Ureter (tissue), 1 donor: ENCODE measurements at places on chromosomes 16 and 17. TPM values are rescaled to one million over a fixed set of nuclear protein-coding genes. Genes with fewer than 3 reads are reported as not detected.
A peak's percentile ranks its signal among the peaks of the same experiment; 100 is the strongest.

GRCh38 chr16:57534337-57534880 lies 2.0 kb downstream of the CCDC102A start:
- DNase-seq = no peak

DNA sequence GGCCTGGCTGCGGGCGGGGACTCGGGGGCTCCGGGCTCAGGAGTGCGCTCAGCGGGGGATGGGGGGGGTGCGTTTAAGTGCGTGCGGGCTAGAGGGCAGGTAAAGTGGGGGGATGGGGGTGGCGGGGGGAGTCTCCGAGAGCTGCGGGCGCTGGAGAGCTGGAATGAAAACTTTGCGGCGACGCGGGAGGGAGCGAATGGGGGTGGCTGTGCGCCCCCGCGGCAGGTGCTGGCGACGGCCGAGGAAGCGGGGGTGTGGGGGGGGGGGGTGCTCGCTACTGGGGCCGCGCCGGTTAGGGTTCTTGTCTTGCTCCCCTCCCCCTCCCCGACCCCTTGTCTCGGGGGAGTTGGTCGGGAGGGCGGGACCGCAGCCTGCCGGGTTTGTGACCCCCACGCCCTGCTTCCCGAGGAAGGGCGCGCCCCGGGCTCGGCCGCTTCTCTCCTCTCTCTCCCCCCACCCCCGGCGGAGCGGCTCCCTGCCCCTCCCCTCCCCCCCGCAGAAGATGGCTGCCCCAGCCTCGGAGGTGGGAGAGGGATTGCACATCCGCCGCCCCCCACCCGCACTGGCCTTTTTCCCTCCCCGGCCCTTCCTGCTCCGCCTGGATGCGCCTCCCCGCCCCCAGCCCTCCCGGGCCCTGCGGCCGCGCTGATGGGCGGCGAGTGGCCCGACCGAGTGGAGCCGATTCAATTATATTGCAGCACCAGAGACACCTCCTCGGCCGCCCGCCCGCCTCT lies 649 bp downstream of the GSE1 start:
- DNase-seq = peak; percentile 64

DNA sequence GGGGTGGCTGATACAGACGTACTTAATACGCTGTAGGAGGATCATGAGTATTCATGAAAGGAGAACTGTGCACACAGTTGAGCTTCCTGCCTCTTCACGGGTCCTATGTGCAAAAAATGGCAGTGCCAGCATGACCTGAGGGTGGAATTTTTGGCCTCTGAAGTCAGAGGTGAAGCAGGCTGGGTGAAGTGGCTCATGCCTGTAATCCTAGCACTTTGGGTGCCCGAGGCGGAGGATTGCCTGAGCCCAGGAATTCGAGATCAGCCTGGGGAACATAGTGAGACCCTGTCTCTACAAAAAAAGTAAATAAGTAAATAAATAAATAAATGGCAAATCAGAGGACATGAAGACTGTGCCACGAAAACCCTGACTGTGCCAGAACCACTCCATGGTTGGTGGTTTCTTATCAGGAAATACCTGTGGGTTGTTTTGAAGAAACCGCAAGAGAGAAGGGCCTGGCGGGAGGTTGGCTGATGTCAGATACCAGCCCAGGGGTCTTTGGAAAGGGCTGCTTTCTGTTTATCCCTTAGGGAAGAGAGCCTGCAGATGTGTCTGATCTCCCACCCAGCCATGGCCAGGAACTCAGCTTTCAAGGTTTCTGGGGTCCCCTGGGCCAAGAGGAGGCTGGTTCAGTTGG lies 3.4 kb downstream of the ASPSCR1 start:
- DNase-seq = no peak

DNA sequence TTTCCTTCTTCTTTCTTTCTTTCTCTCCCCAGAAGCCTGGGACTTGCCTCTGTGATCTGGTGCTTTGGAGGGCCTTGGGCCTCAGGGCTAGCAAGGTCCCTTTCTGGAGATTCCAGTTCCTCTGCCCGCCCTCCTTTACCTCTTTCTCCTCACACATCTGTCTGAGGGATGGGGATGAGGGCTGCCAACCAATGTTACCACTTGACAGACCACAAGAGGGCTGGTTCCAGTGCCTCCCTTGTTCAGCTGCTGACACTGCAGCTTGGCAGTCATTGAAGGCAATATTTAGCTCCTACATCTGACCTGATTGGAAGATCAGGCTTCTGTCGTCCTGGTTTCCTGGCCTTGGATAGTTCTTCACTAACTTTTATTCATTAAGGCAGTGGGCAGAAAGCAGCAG lies 3.6 kb upstream of the ZNF652 start:
- no peak for DNase-seq

DNA sequence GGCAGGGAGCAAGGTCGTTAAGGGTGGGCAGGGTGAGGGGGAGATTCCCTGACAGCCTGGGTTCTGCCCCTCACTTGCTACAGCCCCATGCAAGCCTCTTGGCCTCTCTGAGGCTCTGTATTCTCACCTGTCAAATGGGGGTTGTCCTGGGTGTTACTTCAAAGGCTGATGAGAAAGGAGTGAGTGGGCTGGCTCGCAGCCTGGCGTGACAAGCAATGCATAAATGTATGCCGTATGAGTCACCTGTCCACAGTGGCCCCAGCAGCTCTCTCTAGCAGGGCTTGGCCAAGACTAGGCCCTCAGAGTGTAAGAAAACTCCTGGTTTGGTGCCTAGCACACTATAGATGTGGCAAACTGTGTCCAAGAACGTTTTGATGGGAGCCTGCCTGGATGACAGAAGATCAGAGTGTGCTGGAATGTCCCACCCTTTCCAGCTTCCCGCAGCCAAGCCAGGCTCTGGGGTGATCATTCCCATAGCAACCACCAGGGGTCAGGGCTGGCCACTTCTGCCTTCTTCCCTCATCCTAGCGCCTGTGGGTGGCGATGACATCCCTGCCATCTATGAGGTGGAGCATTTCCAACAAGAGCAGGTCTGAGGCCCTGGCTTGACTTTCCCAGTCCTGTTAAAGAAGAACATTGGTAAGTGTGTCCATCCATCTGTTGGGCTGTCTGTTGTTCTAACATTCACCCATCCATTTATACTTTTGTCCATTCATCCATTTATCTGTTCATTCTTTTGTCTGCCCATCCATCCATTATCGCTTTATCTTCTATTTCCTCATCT lies 37.2 kb upstream of the ADGRG1 start:
- DNase-seq = peak; percentile 74

- DNase-seq = peak; percentile 64
Observed at GRCh38 chr17:44279666-44280391, 11.9 kb upstream of the SLC4A1 start.

GRCh38 chr16:23254338-23254737 lies 47.8 kb upstream of the SCNN1B start:
- no peak for DNase-seq

- no peak for DNase-seq
Observed at GRCh38 chr16:57379579-57379978, 7.3 kb downstream of the CX3CL1 start.

DNA sequence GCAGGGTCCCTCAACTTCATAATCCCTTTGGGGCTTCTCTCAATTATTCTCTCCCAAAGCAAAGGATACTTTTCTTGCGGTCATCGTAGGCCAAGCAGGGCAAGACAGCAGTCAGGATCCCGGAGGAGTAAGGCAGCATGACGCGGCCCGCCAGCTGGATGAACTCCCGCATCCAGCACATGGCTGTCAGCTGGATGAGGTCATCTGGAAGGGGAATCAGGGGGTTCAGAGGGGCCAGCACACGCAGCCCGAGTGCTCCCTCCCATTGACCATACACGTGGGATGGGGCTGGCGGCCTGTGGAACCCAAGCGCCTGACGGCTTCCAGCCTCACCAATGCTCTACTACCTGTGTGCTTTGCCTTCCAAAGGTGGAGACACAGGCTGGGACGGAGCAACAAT lies 19.2 kb downstream of the VAC14 start:
- no peak for DNase-seq

DNA sequence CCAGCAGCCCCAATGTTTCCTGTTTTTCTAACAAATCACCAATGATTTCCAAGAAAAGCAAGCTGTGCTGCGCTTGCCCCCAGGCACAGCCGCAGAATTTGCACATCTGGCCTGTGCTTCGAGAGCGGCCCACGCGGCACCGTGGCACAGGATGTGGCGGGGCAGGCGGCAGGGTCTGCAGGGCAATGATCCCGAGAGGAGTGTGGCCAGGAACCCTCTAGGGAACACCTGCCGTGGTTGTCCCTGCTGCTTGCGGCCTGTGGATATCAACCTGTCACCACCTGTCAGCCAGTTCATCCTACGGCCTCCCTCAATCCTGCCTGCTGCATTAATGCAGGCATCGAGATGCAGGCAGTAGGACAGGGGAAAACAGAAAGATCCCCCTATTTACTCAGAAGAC lies 24.0 kb downstream of the PIK3R5 start:
- no peak for DNase-seq

GRCh38 chr17:80649200-80649644 lies 104.6 kb downstream of the RPTOR start:
- no peak for DNase-seq

- no peak for DNase-seq
Observed at GRCh38 chr17:3867106-3867505, 21.1 kb upstream of the NCBP3 start.

DNA sequence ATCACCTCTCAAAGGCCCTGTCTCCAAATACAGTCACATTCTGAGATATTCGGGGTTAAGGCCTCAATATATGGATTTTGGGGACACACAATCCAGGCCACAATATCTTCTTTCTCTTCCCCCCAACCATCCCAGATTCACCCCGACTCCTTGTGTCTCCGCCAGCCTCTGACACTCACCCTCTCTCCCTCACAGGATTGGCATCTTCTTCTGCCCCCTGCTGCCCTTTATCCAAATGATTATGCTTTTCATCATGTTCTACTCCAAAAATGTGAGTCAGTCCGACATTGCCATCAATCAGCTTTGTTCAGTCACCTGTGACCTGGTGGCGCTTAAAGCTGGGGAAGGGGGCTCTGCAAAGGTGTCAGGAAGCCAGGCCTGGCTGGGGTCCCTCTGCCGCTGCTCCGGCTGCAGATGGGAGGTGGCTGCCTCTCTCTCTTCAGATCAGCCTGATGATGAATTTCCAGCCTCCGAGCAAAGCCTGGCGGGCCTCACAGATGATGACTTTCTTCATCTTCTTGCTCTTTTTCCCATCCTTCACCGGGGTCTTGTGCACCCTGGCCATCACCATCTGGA lies 35.1 kb downstream of the GDE1 start:
- DNase-seq = no peak

DNA sequence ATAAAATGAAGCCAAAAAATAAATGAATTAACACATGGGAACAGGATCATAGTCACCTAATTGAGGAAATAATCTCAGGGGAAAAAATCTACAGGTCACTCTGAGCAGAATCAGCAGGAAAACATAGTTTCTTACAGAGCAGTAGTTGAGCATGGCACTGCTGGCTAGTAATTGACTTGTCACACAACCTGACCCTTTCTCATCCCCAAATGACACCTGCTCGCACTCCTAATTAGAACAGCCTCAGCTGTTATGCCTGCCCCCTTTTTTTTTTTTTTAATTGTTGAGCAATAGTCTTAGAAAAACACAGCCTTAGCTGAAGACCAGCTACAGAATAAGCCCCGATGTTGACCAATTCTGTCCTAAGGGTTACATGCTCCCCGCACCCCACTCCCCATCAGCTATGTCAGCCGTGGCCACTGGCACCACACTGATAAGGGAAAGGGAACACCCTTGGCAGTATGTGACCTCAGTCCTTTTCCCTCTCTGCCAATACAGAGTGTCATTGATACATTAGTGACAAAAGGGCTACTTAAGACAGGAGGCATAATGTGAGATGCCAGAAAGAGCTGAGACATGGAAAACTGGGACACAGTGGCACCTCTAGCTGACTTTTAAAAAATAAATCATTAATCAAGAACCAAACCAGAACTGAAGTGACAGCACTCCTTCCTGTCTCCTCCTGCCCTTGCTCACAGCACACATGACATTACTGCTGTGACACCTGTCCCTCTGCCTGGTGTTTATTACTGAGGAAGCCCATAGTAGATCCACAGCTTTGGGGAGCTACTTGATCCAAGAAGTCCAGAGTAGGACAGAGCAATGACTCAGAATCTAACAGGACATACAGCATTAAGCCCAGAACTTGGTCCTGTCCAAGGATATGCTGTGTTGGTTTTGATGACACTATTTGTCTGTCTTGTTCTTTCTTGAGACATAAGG lies 41.7 kb downstream of the WDR59 start:
- DNase-seq = no peak

The AOC2 gene
- total RNA-seq = 3.6 TPM

The GPRC5C gene
- total RNA-seq = 153 TPM

The ZPBP2 gene
- not detected for total RNA-seq

The CD300A gene
- 4.3 TPM for total RNA-seq

The SLC16A6 gene
- 3.0 TPM for total RNA-seq

The KCNJ18 gene
- not detected for total RNA-seq

The C16orf54 gene
- 1.6 TPM for total RNA-seq

The SLC43A2 gene
- 30.9 TPM for total RNA-seq

The CPNE7 gene
- 16.2 TPM for total RNA-seq

The VTN gene
- 1.0 TPM for total RNA-seq

The NTHL1 gene
- 11.8 TPM for total RNA-seq

The CRHR1 gene
- not detected for total RNA-seq

The PHKB gene
- total RNA-seq = 107 TPM
